ENCODE measurements at places on chromosomes 13 and 19.

GRCh38 chr19:11274533-11275086, 12.3 kb upstream of the DOCK6 start:
- no peak for DNase-seq

- no peak for DNase-seq
Observed at GRCh38 chr13:98487016-98487415, 89.9 kb downstream of the STK24 start.

GRCh38 chr13:85640727-85641126, 158.5 kb downstream of the SLITRK6 start:
- no peak for DNase-seq

DNA sequence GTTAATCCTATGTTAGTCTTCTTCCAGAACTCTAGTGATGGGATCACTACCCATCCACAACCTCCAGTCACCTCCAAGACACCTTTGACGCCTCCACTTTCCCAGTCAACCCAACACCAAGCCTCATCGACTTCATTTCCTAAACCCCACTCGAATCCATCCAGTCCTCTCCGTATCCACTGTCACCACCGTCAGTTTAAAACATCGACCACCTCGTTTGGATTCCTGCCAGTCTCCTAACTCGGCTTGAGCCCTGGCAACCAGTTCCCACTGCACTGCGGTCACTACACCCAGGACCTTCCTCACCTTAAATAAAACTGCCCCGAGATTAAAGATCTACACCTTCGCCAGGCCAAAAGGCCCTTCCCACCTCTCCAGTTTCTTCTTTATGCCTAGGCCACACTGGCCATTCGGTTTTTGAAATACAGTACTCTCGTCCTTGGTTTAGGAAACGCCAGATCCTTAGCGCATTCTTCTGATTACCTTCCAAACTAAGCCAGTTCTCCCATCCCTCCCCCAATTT, 1.2 kb downstream of the MTIF3 start:
- peak; percentile 22 for DNase-seq

DNA sequence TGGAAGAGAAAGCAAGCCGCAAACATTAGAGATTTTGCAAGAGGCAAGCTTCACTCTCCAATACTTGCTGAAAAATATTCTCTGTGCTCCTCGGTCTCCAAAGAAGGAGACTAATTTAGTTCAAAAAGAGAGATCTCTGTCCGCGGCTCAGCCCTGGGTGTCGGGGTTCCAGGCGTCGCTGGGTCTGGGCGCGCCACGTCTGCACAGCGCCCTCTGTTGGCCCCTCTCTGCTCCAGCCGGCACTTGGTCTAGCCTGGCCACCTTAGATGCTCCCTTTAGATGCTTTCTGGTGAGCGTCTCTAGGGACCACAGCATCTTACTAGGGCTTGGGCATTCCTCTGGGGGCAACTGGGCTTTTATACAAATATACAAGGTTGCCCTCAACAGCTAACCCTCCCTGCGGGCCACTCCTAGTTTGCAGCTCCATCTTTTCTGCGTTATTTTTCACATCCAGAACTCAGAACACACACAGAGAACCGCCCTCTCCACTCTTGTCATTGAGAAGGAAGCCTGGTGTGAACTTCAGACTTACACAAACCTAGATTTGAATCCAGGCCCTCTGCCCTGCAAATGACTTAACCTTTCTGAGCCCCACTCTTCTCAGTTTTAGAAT, 78.3 kb downstream of the CYSLTR2 start:
- peak; percentile 82 for DNase-seq

- DNase-seq, result no peak
Observed at GRCh38 chr19:1799695-1800342, 12.3 kb downstream of the ATP8B3 start.

GRCh38 chr19:14159059-14159458, 22.7 kb upstream of the ASF1B start:
- no peak for DNase-seq

DNA sequence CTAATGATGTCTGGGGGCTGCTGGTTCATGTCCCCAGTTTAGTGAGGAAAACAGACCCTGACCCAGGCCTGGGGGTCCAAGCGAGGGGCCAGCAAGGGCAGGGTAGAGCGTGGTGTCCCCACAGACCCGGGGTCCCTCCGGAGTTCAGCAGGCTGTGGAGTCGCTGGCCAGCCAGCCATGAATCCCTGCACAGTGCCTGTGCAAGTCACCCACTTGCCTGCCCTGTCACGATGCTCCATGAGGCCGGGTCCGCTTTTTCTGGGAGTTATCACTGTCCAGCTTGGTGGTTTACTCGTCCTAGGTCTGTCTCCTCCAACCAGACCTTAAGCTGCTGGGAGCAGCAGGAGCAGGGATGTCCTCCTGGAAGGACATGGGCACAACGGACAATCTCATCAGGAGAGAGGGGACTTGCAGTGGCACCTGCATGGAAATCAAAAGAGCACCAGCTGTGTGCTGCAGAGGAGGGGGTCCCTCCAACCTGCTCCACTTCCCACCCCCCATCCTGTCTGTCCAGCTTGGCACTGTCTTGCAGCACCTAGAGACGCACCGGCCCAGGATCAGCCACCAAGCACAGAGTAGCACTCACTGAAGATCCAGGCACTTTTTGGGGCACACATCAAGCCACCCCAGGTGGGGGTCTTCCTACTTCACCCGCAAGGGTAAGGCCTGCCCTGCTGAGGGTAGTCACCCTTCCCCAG, 121.8 kb downstream of the URI1 start:
- DNase-seq, result no peak

DNA sequence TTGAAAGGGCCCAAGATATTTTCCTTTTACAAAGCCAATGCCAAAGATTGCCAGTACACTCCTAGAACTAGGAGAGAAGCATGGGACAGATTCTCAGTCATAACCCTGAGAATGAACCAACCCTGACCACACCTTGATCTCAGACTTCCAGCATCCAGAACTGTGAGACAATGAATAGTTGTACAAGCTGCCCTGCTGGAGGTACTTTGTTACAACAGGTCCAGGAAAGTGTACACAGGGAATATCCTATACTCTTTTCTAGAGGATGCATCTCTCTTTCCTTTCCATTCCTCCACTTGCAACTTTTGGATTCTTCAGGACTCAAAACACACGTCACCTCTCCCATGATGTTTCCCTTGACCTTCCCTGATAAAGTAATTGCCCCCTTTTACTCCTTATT, 325.7 kb downstream of the RFC3 start:
- no peak for DNase-seq

DNA sequence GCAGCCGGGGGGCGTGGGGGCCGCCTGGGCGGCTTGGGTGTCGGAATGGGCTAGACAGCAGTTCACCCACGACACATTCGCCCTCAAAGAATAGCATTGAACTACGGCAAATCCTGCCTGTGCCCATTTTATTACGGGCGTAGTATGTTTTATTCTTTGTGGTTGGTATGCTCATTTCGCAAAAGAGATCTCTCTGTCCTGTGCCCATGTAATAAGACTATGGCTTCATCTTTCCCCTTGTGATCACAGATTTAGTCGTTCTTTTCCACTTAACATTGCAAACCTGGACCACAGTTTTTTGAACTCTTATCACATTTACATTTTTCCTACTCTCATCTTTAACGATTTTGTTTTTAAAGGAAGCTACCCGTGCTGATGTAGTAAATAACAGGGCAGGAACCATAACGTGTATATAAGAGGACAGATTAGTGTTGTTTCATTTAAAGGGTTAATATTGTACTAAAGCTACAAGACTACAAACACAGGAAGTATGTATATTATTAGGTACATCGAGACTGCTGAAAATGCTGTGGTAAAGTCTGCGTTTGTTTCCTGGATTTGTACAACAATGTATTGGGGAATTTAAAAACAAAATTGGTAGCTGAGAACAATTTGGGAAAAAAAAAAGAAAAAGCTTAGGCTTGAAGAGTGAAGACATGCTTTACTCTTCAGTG, 3.2 kb upstream of the MYCBP2 start:
- no peak for DNase-seq

DNA sequence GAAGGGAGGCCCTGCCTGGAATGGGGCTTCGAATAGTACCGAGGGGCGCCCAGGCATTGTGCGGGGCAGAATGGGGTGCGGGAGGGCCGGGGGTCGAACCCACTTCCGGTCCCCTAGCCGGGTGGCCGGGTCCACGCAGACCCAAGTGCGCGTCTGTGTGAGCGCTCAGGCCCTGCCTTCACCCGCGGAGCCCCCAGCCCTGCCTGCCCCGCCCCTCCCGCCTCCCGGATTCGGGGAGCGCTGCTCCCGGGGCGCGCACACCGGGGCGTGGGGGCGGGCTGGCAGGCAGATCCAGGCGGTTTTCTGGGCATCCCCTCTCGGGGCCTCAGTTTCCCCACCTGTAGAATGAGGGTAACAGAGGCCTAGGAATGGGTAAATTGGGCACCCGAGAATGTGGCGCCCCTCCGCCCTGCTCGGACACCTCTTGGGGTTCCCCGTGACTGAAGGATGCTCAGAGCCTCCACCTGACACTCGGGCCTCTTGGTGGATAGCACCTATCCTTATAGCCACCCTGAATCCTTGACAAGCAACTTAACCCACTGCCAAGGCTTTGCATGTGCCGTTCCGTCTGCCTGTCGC, 682 bp downstream of the PIK3R2 start:
- peak; percentile 31 for DNase-seq

GRCh38 chr13:106819413-106820180, 251.7 kb upstream of the ARGLU1 start:
- no peak for DNase-seq

DNA sequence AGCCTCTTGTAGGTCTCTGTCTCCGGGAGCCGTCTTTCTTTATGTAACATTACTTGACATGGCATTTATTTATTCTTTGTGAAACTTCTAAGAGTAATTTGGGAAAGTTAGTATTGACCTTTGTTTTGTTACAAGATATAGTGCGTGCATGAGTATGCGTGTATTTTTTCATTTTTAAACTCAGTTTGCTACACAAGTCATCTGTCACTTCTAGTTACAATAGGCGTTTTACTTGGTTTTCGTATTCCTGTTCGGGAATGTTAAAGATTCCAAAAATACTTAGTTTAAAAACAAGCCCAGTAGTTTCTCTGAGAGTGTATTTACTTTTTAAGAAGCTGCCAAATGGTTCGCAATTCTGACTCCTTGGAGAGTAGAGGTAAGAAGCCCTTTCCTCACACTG, 3.2 kb downstream of the PDS5B start:
- no peak for DNase-seq

- no peak for DNase-seq
Observed at GRCh38 chr13:111947876-111948275, 119.1 kb upstream of the SOX1 start.

- no peak for DNase-seq
Observed at GRCh38 chr19:10945264-10945663, 15.6 kb upstream of the SMARCA4 start.

GRCh38 chr19:15091918-15092753, 10.1 kb downstream of the OR1I1 start:
- peak; percentile 91 for DNase-seq
